Large intestine (tissue), 12 donors: ENCODE measurements at places on chromosomes 1 and 21. TPM values are rescaled to one million over a fixed set of nuclear protein-coding genes. Genes with fewer than 3 reads are reported as not detected.
A peak's percentile ranks its signal among the peaks of the same experiment; 100 is the strongest.

PDZK1 gene
- polyA plus RNA-seq: 62.3 TPM

- no peak overlapping the region for H3K27ac ChIP-seq
- H3K4me3 ChIP-seq: peak overlapping the region; percentile 59
- no peak for DNase-seq
- H3K27me3 ChIP-seq: no peaks in the 10 kb centered on the region
- peaks cover 5% of the 10 kb centered on the region for H3K4me1 ChIP-seq
Observed at GRCh38 chr1:44740179-44740617, 561 bp downstream of the KIF2C start.

GRCh38 chr1:210236386-210236839, 3.8 kb downstream of the SERTAD4 start:
- peak; percentile 11 for DNase-seq
- H3K4me1 ChIP-seq: peaks cover 11% of the 10 kb centered on the region
- peak overlapping the region; percentile 28 for H3K27ac ChIP-seq
- peaks cover 53% of the 10 kb centered on the region for H3K27me3 ChIP-seq

DNA sequence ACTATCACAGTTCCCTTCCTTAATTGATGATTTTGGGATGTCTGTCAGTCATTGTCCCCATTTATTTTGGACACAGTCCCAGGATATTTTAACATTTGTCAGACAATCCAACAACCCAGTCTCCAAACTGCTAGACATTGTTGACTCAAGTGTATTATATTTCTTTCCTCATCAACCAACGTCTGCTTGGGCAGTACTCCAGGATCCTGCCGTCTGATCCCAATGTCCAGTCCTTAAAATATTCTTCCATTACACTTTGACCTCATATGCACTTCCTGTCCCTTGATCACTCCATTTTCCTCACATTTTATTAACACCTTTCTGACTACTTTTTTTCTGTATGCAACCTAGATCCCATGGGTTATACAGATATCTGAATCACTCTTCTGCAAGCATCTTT, 39.8 kb upstream of the KIAA0040 start:
- H3K27ac ChIP-seq: no peak overlapping the region
- no peaks in the 10 kb centered on the region for H3K27me3 ChIP-seq
- no peaks in the 10 kb centered on the region for H3K36me3 ChIP-seq

- no peak for DNase-seq
- H3K27me3 ChIP-seq: no peaks in the 10 kb centered on the region
- H3K36me3 ChIP-seq: no peaks in the 10 kb centered on the region
- H3K4me1 ChIP-seq: peaks cover 50% of the 10 kb centered on the region
- peak overlapping the region; percentile 44 for H3K4me3 ChIP-seq
Observed at GRCh38 chr1:156106624-156107488, 7.7 kb upstream of the LMNA start.
